Transverse colon (tissue), 4 donors: ENCODE measurements at places on chromosomes 6 and 20. TPM values are rescaled to one million over a fixed set of nuclear protein-coding genes. Genes with fewer than 3 reads are reported as not detected.
A peak's percentile ranks its signal among the peaks of the same experiment; 100 is the strongest.

Gene NTSR1
- 23.9 TPM for total RNA-seq

Gene CEP43
- total RNA-seq, result 31.0 TPM

Gene FLOT1
- total RNA-seq, result 123 TPM

DNA sequence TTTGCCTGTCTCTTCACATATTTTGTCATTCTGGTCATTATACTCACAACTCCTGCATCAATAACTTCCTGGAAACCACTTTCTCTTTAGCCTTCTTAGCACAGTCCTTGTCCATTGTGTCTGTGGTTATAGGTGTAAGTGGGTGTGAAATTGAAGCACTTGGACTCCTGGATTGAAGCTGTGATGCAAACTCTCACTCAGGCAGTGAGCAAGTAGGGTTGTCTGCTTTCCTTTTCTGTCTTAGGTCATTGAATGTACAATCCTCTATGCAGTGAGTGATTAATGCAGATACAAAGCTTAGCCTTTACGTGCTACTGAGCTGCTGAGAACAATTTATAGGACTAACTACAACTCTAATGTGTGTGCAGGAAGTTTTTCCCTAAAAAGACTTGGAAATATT, 54.8 kb downstream of the ADGRB3 start:
- H3K27me3 ChIP-seq, result no peaks in the 10 kb centered on the region
- no peak overlapping the region for H3K27ac ChIP-seq
- H3K4me1 ChIP-seq, result no peaks in the 10 kb centered on the region
- H3K4me3 ChIP-seq, result no peak overlapping the region

DNA sequence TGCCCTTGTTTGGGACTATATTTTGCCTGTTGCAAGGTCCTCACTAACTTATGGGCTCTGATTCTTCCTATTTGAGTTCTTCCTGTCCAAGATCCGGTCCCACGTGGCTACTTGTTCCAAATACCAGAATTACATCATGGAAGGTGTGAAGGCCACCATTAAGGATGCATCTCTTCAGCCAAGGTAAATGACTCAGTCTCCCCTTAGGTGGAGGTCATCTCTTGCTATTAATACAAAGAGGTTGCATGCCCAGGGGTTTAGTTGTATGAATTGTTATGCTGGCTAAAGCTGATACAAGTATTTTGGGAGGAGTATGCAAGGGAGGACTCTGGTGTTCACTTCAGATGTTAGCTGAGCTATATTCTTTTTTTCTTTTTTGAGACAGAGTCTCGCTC, 9.1 kb downstream of the RNF114 start:
- H3K27me3 ChIP-seq, result no peaks in the 10 kb centered on the region
- H3K27ac ChIP-seq, result no peak overlapping the region
- H3K36me3 ChIP-seq, result peaks cover 71% of the 10 kb centered on the region
- H3K4me3 ChIP-seq, result no peak overlapping the region

DNA sequence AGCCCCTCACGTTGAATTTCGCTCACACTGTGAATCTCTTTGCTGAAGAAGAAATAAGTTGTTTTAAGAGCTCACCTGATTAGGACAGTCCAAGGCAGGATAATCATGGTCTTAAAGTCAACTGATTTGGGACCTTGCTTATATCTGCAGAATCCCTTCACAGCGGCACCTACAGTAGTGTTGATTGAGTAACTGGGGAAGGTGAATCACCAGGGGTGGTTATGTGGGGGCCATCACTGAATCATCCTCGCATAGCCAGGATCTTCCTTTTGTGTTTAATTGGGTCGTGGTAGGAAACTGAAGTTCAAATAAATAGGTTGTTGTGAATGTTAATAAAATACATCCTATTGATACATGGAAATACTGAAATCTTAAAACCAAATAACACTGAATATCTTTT, 20.2 kb upstream of the MICA start:
- DNase-seq, result no peak
- H3K4me1 ChIP-seq, result no peaks in the 10 kb centered on the region
- H3K36me3 ChIP-seq, result no peaks in the 10 kb centered on the region
- H3K27me3 ChIP-seq, result peaks cover 8% of the 10 kb centered on the region
- H3K27ac ChIP-seq, result no peak overlapping the region

- no peak overlapping the region for H3K27ac ChIP-seq
- DNase-seq, result peak; percentile 30
- no peak overlapping the region for H3K4me3 ChIP-seq
- H3K36me3 ChIP-seq, result no peaks in the 10 kb centered on the region
Observed at GRCh38 chr20:23937303-23938117, 51.1 kb downstream of the GGTLC1 start.

DNA sequence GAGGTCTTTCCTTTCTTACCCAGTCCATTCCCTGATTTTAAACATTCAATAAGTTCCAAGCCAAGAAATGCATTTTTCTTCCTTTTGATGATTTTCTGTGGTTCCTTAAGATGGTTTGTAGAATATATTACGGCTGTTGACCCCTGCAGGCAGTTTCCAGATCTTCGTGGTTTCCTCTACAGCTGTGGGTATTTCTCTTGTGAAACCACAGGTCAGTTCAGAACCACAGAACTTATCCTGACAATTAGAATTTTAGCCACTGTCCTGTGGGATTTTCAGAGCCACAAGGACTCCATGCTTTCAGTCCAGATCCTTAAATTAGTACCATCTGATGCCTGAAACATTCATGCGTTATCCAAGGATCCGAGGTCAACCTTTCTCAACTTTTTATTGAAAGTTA, 29.7 kb upstream of the EXOC2 start:
- no peak overlapping the region for H3K27ac ChIP-seq
- H3K4me3 ChIP-seq, result no peak overlapping the region
- peaks cover 8% of the 10 kb centered on the region for H3K4me1 ChIP-seq

GRCh38 chr6:94362061-94362864, 942.9 kb upstream of the EPHA7 start:
- DNase-seq, result no peak
- no peaks in the 10 kb centered on the region for H3K27me3 ChIP-seq
- no peaks in the 10 kb centered on the region for H3K36me3 ChIP-seq
- H3K4me3 ChIP-seq, result no peak overlapping the region
- no peaks in the 10 kb centered on the region for H3K4me1 ChIP-seq

- peaks cover 10% of the 10 kb centered on the region for H3K36me3 ChIP-seq
- H3K4me1 ChIP-seq, result peaks cover 10% of the 10 kb centered on the region
- no peak overlapping the region for H3K27ac ChIP-seq
- H3K27me3 ChIP-seq, result no peaks in the 10 kb centered on the region
- DNase-seq, result no peak
Observed at GRCh38 chr6:3005077-3005476, 5.4 kb downstream of the NQO2 start.

DNA sequence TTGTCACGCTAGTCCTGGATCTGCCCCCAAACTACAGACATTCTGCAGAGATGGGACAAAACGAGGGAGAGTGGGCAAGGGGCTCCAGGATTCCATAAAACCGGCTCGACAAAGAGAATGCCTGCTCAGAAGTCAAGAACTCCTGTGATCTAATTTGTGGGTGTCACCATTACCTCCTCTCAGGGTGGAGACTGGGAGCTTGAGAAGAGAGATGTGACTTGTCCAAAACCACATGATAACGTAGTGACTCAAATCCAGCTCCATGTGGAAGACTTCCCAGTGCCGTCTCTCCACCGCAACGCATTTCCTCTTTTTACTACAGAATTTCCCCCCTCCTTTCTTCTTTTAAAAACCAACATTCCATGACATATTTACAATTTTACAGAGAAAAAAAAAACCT, 44.3 kb downstream of the TRERF1 start:
- H3K27ac ChIP-seq, result peak overlapping the region; percentile 26
- DNase-seq, result no peak
- no peaks in the 10 kb centered on the region for H3K36me3 ChIP-seq
- no peaks in the 10 kb centered on the region for H3K27me3 ChIP-seq
- no peak overlapping the region for H3K4me3 ChIP-seq

DNA sequence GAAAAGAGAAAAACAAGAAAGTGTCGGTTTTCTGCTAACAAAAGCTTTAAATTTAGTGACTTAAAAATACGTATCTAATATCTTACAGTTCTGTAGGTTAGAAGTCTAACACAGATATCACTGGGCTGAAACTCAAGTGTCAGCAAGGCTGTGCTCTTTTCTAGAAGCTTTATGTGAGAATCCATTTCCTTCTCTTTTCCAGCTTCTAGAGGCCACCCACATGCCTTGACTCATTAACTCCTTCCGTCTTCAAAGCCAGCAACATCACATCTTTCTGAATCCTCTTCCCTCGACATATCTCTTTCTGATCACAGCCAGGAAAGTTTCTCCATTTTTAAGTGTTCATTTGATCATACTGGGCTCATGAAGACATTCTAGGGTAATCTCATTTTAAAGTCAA, 262.0 kb downstream of the MAFB start:
- H3K4me1 ChIP-seq, result no peaks in the 10 kb centered on the region
- DNase-seq, result no peak
- H3K27ac ChIP-seq, result no peak overlapping the region
- no peaks in the 10 kb centered on the region for H3K27me3 ChIP-seq
- H3K4me3 ChIP-seq, result no peak overlapping the region
- no peaks in the 10 kb centered on the region for H3K36me3 ChIP-seq
